ENCODE measurements at places on chromosomes 7 and 10.
A peak's percentile ranks its signal among the peaks of the same experiment; 100 is the strongest.

GRCh38 chr10:8398771-8399170, 344.3 kb downstream of the GATA3 start:
- no peak for DNase-seq

DNA sequence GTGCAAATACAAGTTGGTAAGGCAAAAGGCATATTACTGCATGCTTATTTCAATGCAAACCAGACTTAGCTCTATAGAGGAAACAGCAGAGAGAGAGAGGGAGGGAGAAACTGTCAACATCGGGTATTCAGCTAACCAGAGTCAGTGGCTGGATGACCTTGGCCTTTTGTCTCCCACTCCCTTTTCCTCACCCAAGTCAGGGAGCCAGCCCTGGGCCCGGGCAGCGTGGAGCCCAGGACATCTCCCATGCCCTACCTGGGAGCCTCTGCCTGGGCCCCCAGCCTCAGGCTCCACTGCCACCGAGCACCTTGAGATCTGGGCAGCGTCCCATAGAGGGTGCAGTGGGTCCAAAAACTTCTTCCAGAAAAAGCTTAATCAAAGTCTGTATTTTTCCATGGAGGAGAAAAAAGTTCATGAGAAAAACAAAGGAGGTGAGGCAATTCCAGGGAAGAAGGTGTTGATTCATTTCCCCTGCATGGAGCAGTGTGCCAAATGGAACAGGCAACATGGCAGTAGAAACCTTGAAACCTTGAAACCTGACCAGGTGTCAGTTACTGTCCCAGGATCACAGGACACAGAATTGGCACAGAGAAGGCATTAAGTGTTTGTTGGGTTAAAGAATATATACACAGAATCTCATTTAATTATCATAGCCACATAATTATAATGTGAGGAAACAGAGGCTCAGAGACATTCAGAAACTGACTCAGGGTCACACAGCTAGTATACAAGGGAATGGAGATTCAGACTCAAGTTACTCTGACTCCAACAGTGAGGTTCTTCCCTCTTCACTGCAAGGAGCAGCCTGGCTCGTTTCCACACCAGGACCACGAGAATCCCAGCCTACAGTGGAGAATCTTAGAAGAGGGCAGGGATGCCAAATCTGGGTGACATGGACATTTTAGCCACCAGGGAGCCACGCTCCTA, 5.8 kb upstream of the NCOA4 start:
- no peak for DNase-seq

DNA sequence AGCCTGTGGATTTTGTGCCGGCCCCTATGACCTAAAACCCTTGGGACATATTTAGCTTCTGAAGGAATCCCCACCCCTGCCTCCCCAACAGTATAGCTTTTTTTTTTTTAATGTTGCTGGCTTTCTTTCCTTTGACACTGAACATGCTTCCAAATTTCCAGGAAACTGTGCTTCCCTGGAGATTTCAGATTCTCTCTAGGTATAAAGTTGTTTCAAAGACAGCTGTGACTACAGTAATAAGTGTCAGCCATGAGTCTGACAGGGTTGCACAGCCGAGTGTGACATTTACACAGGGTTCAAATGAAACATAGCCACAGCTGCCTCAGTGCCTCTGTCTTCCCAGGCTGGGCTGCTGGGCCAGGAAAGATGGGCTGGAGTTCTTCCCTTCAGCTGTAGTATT, 466.6 kb upstream of the COBL start:
- DNase-seq, result no peak

GRCh38 chr7:52656098-52656497, 379.3 kb upstream of the POM121L12 start:
- no peak for DNase-seq

DNA sequence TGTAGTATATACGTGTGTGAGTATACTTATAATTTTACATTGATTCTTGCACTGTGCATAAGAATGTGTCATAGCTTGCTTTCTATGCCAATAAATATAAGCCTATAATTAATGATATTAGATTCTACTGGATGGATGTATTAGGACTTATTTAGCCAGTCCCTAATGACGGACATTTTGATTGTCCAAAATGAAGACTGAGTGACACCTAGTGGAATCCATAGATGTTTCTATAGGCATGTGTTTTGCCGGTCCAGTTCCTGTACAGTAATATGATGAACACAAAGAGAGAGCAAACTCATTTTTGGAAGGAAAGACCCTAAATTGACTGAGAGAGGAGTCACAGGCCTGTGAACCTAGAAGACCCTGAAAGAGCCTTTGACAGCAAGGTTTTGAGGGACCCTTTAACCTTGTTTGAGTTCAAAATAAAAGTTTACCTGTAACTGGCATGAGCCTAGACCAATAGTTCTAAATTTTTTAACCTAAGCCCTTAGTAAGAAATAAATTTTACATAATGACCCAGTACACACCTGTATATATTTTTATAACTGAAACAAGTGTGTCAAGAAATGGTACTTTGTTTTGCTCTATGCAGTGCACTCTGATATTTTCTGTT, 42.4 kb upstream of the AGBL3 start:
- no peak for DNase-seq

DNA sequence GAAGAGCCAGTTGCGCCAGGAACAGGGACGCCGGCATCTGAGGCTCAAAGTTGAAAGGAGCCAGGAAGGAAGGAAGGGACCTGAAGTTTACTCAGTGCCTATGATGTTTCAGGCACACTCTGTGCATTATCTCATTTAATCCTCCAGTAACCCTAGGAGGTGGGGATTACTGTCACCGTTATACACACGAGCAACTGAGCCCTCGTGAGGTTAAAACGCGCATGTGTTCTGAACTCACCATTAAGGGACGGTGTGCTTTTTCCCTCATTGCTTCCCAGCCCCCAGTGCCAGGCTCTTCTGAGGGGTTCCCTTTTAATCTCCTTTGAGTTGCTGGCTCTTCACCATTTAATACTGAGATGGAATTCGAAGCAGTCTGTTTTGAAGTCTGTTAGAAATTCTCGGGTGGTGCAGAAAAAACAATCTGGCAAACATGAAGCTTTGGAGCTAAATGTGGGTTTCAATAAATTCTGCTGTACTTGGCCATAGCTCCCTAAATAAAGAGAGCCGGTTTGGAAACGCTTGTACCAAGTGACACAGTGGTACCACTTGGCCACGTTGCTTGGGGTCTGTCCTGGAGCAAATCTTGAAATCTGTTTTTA, 102.2 kb downstream of the TAX1BP1 start:
- no peak for DNase-seq

- DNase-seq, result no peak
Observed at GRCh38 chr7:1192171-1192676, 32.2 kb upstream of the ZFAND2A start.

GRCh38 chr7:67311901-67312300, 315.3 kb downstream of the TYW1 start:
- DNase-seq, result no peak

DNA sequence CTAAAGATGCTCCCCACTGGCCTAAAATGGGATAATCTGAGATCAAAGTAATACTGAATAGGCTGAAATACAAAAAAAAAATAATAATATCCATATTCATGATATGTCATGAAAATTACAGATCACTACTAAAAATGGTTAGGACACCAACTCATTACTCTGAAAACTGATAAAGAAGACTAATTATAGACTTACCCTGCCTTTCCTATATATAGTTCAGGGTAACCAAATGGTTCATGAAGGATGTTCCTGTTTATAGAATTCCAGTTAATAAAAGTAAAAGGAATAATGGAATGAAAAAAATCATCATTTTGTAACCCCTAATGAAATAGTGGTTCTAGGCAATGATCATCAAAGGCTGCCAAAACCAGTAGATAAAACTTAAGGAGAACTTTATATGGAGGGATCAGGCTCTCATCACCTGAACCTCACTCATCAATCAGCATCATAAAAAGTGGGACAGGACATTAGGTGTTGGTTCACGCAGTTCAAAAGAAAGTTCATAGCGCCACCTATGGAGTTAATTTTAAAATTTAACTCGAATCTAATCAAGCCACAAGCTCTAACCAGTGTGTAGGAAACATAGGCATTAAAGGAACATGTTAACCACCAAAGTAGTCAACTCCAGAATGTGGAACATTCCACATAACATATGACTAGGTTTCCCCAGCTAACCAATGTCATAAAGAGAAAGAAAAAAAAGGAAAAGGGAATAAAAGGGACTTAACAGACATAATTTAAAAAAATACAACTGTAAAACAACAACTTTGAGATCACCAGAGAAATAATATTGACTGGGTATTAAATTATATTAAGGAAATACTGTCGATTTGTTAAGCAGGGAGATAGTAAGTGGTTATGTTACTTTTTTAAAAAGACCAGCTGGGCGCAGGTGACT, 35.7 kb downstream of the P4HA1 start:
- DNase-seq, result no peak

- no peak for DNase-seq
Observed at GRCh38 chr10:6224781-6225180, 22.0 kb downstream of the PFKFB3 start.

- DNase-seq, result peak; percentile 90
Observed at GRCh38 chr7:21945454-21946221, at the start of gene CDCA7L. TSS of gene CDCA7L (minus strand) at chr7:21945899. CDS start at chr7:21945804, 95 bp downstream.

GRCh38 chr7:17781491-17782215, 158.6 kb downstream of the SNX13 start:
- DNase-seq, result no peak

DNA sequence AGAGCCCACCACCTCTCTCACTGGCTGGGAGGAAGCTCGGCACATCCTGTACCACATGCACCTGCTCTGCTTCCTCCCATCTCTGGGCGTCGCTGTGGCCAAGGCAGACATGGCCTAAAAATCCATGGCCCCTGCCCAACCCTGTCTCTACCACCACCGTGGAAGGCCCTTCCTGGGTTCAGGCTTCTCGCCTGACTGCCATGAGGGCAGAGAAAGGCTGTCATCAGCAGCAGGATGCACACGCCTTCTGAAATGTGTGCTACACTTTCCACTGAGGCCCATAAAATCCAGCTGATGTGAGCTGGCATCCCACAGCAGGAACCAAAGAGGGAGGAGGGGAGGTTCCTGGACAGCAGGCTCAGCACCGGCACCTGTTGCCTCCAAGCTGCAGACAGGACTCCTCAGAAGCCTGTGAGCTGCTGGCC, 93.4 kb downstream of the PTPRN2 start:
- no peak for DNase-seq

DNA sequence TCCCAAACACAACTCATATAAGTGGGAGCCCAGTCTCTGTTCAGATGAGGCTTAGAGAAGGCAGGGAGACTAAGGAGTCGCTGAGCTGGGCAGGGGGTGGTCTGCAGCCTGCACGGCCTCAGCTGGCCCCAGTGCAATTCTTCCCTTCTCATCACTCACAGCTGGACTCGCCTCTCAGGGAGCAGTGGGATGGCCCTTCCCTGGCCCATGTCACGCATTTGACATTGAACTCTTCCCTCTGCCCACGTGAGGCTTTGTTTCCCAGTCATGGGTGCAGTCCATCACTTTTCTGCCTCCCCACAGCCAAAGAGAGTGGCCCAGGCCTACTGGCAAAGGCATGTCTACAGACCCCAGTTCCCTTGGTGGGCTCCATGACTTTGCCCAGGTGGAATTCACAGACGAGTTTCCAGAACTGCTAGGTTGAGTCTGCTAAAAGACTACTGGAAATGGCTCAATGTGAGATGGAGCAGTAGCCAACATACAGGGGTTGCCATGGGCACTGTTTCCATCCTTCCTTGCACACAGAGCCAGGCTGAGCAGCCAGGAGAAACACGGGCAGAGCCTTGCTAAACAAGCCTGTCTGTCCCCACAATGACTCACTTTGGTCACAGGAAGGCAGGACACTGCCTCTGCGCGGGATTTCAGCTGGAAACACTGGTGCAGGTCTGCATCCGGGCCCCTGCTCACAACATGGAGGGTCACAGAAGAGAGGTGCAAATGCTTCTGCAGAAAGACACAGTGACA, 90.1 kb downstream of the OAT start:
- DNase-seq, result no peak

DNA sequence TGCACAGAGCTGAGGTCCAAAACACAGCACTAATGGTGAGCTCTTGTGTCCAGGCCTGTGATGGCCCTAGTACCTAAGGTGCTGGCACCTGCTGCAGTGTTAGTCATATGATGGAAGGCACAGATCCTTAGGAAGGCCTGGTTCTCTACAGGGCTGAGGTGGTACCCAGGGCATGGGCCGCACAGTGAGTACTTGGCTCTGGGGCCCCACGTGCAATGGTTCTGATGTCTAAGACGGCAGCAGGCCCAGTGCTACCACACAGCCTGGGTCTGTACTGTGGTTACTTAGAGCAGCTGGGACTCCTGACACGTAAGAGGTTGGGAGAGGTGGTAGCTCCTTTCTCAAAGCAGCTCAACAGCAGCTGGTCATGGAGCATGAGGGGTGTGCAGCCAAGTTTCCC, 70.6 kb upstream of the MAGI2 start:
- DNase-seq, result no peak

GRCh38 chr10:88270061-88270808, 312.9 kb downstream of the RNLS start:
- DNase-seq, result no peak

DNA sequence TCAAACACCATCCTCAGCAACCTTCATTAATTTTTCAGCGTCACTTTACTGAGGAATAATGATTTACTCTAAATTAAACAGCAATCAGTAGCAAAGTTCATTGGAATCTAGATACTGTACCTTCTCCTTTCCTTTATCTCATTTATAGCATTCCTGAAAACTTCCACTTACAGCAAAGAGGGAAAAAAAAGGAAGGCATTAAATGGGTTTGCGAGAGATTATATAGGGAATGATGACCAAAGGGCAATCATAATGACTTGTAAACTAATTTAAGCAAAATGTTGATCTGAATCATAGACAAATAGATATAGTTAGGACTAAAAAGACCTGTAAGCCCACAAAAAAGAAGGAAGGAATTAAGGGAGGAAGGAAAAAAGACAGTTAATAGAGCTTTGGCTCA, 42.0 kb downstream of the IPMK start:
- no peak for DNase-seq

DNA sequence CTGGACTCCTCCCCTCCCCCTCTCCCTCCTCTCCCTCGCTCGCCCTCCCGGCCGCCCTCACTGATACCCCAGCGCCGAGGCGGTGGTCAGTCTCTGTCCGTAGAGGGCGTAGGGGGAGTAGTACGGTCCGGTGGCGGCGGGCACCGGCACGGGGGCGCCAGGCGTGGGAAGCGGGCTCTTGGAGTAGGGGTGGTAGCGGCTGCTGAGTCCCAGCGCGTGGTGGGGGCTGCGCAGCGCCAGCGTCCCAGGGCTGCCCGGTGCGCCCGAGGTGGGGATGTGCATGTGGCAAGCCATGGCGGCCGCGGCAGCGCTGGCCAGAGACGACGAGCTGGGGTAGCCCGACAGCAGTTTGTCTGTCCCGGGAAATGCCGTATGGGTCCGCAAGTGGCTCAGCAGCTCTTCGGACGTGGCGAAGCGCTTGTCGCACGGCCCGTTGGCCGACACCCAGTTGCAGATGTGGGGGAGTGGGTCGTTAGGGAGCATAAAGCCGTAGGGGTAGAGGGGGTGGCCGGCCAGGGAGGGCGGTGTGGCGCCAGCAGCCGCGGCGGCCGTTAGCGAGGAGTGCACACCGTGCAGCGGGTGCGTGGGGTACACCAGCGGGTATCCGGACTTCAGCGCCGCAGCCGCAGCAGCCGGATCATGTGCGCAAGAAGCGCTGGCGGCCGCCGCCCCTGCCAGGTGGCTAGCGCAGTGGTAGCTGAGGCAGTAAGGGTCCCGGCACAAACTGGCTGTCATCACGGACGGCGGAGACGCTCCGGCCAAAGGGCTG, 2.7 kb downstream of the ZNF503 start:
- DNase-seq, result no peak

- no peak for DNase-seq
Observed at GRCh38 chr10:5575482-5576153, 50.9 kb downstream of the CALML3 start.

Data from head of caudate nucleus (tissue), 42 donors.